Chondrocyte (in vitro differentiated cells): ENCODE measurements at places on chromosomes 5 and 9. TPM values are rescaled to one million over a fixed set of nuclear protein-coding genes. Genes with fewer than 3 reads are reported as not detected.

DNA sequence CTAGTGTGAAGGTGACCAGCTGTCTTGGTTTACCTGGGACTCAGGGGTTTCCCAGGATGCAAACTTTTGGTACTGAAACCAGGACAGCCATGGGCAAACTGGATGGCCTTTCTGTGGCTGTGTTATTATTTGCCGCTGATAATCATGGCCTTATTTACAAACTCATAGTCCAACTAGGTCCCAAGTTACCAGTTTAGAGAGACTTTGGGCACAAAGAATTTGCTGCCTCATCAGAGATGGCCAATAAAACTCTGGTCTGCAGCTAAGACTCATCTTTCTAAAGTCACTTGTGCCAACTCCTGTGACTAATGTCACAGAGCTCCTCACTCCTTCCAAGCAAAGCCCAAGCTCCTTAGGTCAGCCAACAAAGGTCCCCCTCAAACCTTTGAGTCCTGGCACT lies 47.5 kb upstream of the PLPP6 start:
- no peak for DNase-seq

DNA sequence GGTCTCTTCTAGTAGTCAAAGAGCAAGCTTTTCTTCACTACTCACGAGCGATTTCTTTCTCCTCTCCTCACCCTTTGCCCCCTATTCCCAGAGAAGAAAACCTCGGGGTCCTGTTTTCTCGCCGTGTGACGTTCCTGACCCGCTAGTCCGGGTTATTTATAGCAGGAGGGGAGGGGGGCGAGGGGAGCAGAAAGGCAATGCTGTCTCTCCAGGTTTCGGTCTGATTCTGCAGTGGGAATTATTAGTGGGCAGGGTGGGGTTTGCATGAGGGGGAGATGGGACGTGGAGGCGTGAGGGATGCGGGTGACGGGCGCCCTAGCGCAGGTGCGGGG lies 847 bp upstream of the GABRB2 start:
- DNase-seq, result no peak

DNA sequence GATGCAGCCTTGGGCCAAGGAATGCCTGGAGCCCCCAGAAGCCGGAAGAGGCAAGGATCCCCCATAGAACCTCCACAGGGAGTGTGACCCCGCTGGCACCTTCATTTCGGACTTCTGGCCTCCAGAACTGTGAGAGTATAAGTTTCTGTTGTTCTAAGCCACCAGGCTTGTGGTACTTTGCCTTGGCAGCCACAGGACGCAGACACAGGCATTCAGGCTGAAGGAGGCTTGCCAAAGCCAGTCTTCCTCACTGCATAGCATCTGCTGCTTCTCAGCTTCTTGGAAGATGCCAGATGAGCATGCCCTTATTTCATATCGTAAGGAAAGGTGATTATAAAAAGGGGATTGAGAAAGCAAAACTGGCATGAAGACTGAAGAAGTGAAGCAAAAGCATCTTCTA lies 61.1 kb upstream of the TAS2R1 start:
- no peak for DNase-seq

GRCh38 chr5:87079219-87079618 lies 188.5 kb upstream of the RASA1 start:
- DNase-seq, result no peak

GRCh38 chr9:74281674-74282073 lies 215.5 kb upstream of the RORB start:
- no peak for DNase-seq

DND1 gene
- total RNA-seq, result 1.3 to 1.5 TPM (median 1.3 TPM) in 3 replicates

FRRS1L gene
- total RNA-seq, result 3.6 to 5.3 TPM (median 4.1 TPM) in 3 replicates

PTPN3 gene
- 4.5 to 7.2 TPM (median 6.6 TPM) in 3 replicates for total RNA-seq

FAM169A gene
- total RNA-seq, result 5.9 to 8.8 TPM (median 7.9 TPM) in 3 replicates
